Large intestine (tissue), 12 donors: ENCODE measurements at places on chromosomes 11 and 22.

GRCh38 chr11:6565988-6566703 is 37.3 kb downstream of the RRP8 start:
- no peak for DNase-seq

DNA sequence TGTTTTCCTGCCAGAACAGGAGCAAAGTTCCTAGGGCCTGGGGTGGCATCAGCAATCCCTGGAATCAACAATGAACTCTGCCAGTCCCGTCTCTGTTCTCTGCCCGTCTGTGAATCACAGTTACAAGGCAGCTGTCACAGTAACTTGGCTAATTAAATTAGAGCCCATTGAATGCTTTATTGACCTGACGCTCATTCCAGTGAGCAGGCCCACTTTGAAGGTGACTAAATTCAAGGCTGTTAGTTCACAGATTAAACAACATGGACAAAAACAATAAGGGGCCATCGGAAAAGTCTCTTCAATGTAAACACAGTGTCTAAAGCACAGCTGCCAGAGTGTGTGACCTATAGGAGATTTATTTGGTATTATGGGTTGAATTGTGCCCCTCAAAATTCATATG is 17.7 kb upstream of the TMPRSS5 start:
- DNase-seq: no peak

DNA sequence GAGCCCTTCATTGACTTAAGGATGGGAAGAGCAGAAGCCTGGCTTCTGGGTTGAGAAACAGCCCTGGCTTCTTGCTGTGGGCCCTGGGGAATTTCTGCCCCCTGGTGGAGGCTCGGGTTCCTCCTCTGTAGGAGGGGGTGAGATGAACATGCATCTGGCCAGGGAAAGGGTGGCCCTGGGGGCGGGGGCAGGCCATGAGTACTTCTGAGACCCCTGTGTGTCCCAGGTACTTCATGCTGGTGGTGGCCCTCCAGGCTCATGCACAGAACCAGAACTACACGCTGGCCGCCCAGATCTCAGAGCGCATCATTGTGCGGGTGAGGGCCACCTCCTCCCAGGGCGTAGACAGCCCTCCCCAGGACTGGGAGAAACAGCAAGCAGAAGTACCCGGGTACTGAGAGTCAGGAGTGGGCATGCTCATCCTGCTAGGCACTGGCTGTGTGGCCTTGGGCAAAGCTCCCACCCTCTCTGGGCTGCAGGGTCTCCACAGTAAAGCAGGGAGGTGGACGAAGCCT is 15.8 kb downstream of the TMEM258 start:
- DNase-seq: no peak

DNA sequence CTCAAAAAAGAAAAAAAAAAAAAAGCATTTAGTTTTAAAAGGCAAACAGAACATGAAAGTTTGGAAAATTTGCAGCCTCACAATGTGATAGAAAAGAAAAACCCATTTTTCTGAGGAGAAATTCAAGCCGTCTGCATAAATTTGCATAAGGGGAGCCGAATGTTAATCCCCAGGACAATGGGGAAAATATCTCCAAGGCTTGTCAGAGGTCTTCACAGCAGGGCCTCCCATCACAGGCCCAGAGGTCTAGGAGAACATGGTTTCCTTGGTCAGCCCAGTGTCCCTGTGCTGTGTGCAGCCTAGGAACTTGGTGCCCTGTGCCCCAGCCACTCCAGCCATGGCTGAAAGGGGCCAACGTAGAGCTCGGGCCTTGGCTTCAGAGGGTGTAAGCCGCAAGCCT is 109.1 kb downstream of the TRIM44 start:
- DNase-seq: no peak

DNA sequence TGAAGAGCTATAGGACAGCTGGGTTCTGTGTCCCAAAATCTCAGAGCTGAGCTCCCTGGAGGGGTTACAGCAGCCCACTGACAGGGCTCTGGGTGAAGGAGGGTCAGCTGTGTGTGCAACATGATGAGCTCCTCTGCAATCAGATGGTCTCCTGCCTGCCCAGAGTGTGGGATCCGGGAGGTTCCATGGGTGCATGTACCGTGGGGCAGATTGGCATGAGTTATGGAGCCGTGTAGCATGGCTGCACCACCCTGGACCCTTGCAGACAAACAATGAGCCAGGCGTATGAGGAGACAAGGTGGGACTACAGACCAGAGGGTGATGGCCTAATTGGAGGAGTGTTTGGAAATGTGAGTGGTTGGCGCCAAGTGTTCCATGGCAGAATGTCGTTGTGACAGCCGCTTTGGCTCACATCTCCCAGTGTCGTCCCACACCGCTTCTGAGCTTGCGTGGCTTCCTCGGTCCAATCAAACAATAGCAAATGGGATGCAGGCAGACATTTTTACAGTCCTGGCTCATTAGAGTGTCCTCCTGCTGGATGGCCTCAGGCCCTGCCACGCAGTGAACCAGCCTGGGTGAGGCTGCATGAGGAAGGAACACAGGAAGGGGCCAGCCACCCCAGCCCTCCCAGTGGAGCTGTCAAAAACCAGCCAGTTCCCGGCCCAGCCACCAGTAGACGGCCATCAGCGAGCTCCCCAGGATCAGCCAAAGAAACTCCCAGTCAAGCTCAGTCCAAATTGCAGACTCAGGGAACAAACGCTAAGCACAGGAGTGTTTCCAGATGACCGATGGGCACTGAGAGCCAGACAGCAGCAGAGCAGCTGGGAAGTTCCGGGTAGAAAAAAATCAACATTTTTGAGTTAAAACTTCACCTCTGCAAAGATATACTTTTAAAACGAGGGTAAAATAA is 1066.9 kb downstream of the BRD1 start:
- DNase-seq: no peak

DNA sequence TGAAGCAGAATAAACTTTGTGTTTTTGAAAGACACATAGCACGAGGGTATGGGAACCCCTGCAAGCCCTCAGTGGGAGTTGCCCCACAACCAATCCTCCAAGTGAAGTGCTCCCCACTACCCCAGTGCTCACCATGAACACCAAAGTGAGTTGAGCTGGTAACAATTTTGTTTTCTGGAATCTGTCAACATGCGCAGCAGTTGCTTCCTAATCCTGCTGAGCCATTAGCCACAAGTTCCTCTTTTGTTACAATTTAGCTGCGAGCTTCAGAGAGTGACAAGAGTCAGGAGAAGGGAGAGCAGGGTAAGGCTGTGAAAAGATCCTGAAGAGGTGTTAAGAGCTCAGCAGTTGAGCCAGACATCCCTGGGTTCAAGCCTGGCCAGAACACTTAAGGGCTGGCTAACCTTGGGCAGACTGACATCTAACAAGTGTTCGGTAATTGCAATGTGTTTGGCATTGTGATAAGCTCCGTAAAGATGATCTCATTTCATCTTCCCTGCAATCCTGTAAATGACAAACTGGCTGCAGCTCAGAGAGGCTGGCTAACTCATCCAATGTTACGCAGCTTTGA is 24.1 kb upstream of the ASPHD2 start:
- DNase-seq: no peak
